Activated CD4-positive, alpha-beta T cell treated with anti-CD3 and anti-CD28 coated beads, Interleukin-2, amount 10 ng/mL, durations not matched to agents 24 days and 14 days (primary cell): ENCODE measurements at places on chromosomes 2 and 18. TPM values are rescaled to one million over a fixed set of nuclear protein-coding genes. Genes with fewer than 3 reads are reported as not detected.
A peak's percentile ranks its signal among the peaks of the same experiment; 100 is the strongest.

GRCh38 chr2:127718271-127718670 is 17.0 kb downstream of the SFT2D3 start:
- no peaks in the 10 kb centered on the region for H3K27me3 ChIP-seq
- H3K4me1 ChIP-seq = peaks cover 7% of the 10 kb centered on the region
- no peak overlapping the region for H3K4me3 ChIP-seq
- H3K36me3 ChIP-seq = peaks cover 41% of the 10 kb centered on the region
- no peak overlapping the region for H3K27ac ChIP-seq
- no peak for DNase-seq

DNA sequence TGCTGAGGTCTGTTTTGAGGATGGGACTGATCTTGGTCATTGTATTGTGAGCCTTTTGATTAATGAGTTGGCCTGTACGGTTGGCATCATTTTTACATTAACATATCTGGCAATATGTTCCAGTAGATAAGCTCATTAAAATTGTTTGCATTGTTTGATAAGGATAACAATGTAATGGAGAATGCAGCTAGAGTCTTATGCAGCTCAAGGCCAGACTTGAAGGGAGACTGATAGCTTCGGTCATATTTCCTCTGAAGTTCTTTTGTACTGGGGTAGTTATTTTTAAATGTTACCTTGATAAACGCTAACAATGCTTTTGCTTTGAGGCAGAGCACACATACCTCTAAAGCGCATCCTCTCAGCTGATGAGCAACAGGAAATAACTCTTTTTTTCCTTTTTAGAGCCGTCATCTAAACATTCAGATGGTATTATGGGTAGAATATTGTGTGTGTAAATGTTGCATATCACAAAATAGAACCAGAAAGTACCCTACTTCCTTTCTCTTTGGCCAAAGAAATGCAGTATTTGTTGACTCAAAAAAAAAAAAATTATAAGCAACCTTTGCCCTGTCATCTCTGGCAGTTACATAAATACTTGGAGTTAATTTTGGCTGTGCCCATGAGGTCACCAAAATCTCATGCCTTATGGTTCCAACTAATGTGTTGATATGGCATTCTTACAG is 1.3 kb downstream of the MAPRE2 start:
- peaks cover 66% of the 10 kb centered on the region for H3K4me1 ChIP-seq
- H3K27me3 ChIP-seq = no peaks in the 10 kb centered on the region
- peak overlapping the region; percentile 98 for H3K27ac ChIP-seq
- peaks cover 8% of the 10 kb centered on the region for H3K36me3 ChIP-seq
- DNase-seq = peak; percentile 76
- H3K4me3 ChIP-seq = peak overlapping the region; percentile 98

GRCh38 chr18:60980422-60981005 is 352.7 kb upstream of the CDH20 start:
- no peaks in the 10 kb centered on the region for H3K27me3 ChIP-seq
- no peak overlapping the region for H3K27ac ChIP-seq
- no peak for DNase-seq
- H3K4me3 ChIP-seq = no peak overlapping the region
- no peaks in the 10 kb centered on the region for H3K36me3 ChIP-seq

DNA sequence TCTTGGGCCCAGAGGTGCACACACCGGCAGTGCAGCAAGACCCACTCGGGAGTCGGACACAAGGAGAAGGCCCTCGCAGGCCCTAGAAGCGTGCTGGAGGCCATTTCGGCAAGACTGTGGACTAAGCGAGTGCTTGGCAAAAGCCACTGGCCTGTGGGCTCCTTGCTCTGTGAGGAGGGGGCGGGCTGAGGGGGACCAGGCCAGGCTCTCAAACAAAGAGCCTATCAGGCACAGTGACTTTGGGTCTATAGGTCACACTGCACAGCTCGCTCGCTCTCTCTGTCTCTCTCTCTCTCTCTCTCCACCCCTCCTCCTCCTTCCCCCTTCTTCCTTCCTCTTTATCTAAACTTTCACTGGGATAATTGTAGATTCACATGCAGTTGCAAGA is 23.6 kb upstream of the ZCCHC2 start:
- peaks cover 17% of the 10 kb centered on the region for H3K36me3 ChIP-seq
- H3K27ac ChIP-seq = no peak overlapping the region
- peaks cover 10% of the 10 kb centered on the region for H3K27me3 ChIP-seq
- no peak for DNase-seq

- no peak overlapping the region for H3K4me3 ChIP-seq
These were observed 88.1 kb upstream of the KLF7 start for GRCh38 chr2:207253666-207254345.

DNA sequence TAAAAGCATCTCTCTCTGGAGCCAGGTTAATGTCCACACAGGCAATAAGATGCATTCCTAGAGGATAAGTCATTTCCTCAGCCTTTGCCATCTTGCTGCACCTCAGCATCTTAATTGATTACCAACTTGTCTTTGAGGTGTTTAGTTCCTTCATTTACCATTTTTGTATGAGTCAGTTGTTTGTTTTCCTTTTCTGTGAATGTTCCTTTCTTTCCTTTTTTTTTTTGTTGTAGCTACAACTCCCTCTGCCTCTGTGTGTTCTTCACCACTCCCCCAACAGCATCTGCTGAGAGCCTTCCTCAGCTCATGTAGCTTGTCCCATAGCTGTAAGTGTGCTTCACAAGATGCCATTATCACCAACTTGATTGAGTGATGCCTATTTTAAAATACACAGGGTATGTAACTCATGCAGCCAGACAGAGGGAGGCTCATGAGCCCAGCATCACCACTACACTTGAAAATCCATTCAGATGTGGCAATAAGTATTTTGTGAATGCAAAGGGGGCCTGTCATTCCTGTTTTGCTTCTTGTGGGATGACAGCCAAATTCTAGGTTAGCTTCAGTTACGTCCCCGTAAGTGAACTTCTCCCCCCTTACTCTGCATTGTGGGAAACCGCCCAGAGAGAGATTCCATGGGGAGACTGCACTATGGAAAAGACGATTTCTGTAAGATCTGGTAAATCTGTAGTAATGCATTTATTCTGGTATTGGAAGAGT is 315.9 kb upstream of the ZEB2 start:
- H3K27me3 ChIP-seq = no peaks in the 10 kb centered on the region
- H3K4me1 ChIP-seq = no peaks in the 10 kb centered on the region
- no peak overlapping the region for H3K4me3 ChIP-seq
- no peak overlapping the region for H3K27ac ChIP-seq

GRCh38 chr2:19349911-19350677 is 8.3 kb downstream of the OSR1 start:
- H3K4me1 ChIP-seq = peaks cover 20% of the 10 kb centered on the region
- peaks cover 55% of the 10 kb centered on the region for H3K27me3 ChIP-seq
- H3K36me3 ChIP-seq = peaks cover 13% of the 10 kb centered on the region

GRCh38 chr18:46268671-46269070 is 164.5 kb downstream of the HAUS1 start:
- no peak overlapping the region for H3K4me3 ChIP-seq
- no peak for DNase-seq
- peaks cover 39% of the 10 kb centered on the region for H3K36me3 ChIP-seq
- peaks cover 39% of the 10 kb centered on the region for H3K4me1 ChIP-seq
- no peaks in the 10 kb centered on the region for H3K27me3 ChIP-seq

DNA sequence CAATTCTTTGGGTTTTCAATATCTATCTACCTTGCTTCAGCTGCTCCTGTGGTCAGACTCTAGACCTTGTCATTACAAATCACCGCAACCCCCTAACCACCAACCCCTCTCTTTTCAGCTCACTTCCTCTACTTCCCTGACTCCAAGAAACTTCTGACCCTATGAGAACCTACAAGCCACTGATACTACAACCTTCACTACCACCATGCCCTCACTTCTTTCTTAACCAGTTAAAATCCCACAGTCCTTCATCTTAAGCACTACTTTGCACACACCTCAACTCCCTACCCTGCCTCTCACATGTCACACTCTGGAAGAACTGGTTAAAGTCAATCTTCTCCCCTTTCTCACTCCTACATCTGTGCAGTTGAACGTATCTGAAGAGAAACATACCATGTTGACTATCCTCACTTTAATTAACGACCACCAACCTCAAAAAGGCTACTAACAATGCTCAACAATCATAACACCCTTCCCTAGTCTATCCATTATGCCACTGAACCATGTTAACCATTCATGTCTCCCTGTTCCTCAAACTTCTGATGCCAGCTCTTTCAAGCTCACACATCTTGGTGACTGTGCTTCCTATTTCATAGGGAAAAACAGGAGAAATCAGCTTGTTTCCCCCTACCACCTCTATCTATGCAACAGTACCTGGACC is 12.6 kb downstream of the EIF2AK3 start:
- no peak overlapping the region for H3K27ac ChIP-seq
- no peak for DNase-seq
- no peak overlapping the region for H3K4me3 ChIP-seq

DNA sequence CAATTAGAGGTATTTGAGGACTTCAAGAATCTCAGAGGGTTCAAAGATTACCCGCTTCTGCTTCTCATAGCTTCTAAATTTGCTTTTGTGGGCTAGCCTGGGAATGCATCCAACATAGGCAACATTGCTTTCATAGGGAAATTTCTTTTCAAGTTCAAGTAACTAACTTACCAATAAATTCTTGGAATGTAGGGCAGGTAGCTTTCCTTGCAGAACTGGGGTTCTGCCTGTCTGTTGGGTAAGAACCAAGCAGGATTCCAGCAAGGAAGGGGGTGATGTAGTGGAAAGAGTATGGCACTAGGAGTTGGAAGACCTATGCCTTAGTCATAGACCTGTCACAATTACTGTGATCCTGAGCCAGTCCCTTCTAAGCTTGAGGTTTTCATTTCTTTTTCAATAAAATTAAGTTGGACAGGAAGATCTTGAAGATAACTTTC is 164.1 kb downstream of the FHOD3 start:
- no peaks in the 10 kb centered on the region for H3K36me3 ChIP-seq
- no peak overlapping the region for H3K27ac ChIP-seq
- H3K4me1 ChIP-seq = peaks cover 2% of the 10 kb centered on the region
- DNase-seq = no peak
- H3K4me3 ChIP-seq = no peak overlapping the region
- no peaks in the 10 kb centered on the region for H3K27me3 ChIP-seq

DNA sequence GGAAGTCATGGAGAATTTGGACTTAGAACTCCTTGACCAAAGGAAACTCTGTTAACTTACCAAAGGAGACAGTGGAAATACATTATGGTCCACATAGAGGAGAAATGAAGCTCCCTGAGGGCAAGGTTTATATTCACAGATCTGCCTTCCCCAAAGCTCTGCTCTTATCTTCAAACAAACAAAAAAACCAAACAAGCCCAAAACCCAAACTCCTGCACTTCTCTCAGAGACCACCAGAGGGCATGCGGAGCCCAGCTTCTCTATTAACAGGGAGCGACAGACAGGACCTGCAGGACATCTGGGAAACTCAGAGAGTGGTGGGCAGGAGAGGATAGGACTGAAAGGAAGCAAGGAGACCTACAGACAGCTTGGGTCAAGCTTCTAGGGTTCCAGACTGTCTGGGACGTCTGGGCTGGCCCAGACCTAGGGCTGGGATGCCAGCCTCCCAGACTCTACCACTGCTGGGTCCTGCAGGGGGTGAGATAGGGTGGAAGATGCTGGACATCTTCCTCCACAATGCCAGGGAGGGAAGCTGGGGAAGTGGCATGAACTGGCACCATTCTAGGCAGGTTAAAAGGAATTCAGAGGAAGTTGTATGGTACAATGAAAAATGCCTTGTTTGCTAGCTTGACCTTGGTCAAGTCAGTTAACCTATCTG is 4.0 kb upstream of the WNT10A start:
- no peaks in the 10 kb centered on the region for H3K36me3 ChIP-seq
- no peak overlapping the region for H3K4me3 ChIP-seq
- no peak overlapping the region for H3K27ac ChIP-seq
- peaks cover 29% of the 10 kb centered on the region for H3K4me1 ChIP-seq
- DNase-seq = peak; percentile 92
- peaks cover 71% of the 10 kb centered on the region for H3K27me3 ChIP-seq

GRCh38 chr2:189557373-189557772 is 23.2 kb downstream of the SLC40A1 start:
- peaks cover 5% of the 10 kb centered on the region for H3K4me1 ChIP-seq
- DNase-seq = no peak
- H3K27me3 ChIP-seq = no peaks in the 10 kb centered on the region
- no peaks in the 10 kb centered on the region for H3K36me3 ChIP-seq

DNA sequence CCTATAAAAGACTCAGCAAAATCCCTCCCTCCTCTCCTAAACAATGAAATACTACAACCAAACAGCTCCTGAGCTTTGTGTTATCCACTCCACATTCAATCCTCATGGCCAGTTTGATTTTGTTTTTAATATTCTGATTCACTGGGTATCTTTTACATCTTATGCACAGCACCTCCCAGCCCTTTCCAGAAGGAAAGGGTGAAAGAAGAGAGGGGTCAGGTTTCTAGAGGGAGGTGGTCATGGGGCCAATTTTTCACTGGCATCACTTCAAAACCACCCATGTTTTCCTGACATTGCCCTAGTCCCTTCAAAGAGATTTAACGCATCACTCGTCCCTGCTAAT is 315.6 kb downstream of the LPIN1 start:
- H3K36me3 ChIP-seq = no peaks in the 10 kb centered on the region
- H3K4me3 ChIP-seq = no peak overlapping the region
- DNase-seq = no peak
- no peak overlapping the region for H3K27ac ChIP-seq

GRCh38 chr18:34117319-34117718 is 107.4 kb downstream of the NOL4 start:
- DNase-seq = no peak
- no peaks in the 10 kb centered on the region for H3K36me3 ChIP-seq
- no peak overlapping the region for H3K4me3 ChIP-seq

DNA sequence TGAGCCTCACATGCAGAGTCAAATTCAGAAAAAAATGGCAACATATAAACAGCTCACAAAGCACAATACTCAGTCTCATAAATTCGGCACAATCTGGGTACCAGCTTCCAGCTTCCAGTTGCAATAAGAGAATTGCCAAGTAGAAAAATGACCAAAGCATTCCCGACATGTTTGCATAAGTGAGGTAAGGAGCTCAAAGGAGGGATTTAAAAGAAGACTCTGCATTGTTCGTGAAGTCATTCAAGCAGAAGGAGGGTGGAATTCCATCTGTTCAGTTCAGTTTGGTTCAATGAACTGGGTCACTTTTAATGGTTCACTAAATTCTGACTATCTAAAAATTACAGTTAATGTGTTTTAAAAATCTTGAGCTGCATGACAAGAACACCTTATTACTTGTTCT is 106.7 kb upstream of the KLHL14 start:
- no peak for DNase-seq
- no peaks in the 10 kb centered on the region for H3K4me1 ChIP-seq
- H3K36me3 ChIP-seq = no peaks in the 10 kb centered on the region
- no peak overlapping the region for H3K27ac ChIP-seq

Gene APCDD1
- total RNA-seq = not detected in 2 replicates

Gene ALPI
- not detected in 2 replicates for total RNA-seq

Gene IDH1
- 25.4 and 26.0 TPM in 2 replicates for total RNA-seq

Gene C2orf15
- total RNA-seq = 0.26 and 0.40 TPM in 2 replicates

Gene REG3G
- total RNA-seq = not detected in 2 replicates
